H9 (cell line): ENCODE measurements at places on chromosomes 5 and 9. TPM values are rescaled to one million over a fixed set of nuclear protein-coding genes. Genes with fewer than 3 reads are reported as not detected.

GRCh38 chr9:93203026-93203717, 19.2 kb downstream of the WNK2 start:
- peak overlapping the region; percentile 45; the same call in 2 of the 3 replicates for H3K4me3 ChIP-seq
- H3K4me1 ChIP-seq, result no peaks in the 10 kb centered on the region
- no peaks in the 10 kb centered on the region for H3K27me3 ChIP-seq
- H3K27ac ChIP-seq, result no peak overlapping the region
- DNase-seq, result no peak

GRCh38 chr9:134440636-134441226, 114.5 kb downstream of the RXRA start:
- no peak overlapping the region for H3K27ac ChIP-seq
- no peak overlapping the region for H3K4me3 ChIP-seq
- no peaks in the 10 kb centered on the region for H3K4me1 ChIP-seq
- no peak for DNase-seq
- no peaks in the 10 kb centered on the region for H3K27me3 ChIP-seq
- H3K36me3 ChIP-seq, result peaks cover 9% of the 10 kb centered on the region

GRCh38 chr5:59001154-59001553, 418.3 kb downstream of the RAB3C start:
- H3K36me3 ChIP-seq, result no peaks in the 10 kb centered on the region
- H3K4me3 ChIP-seq, result no peak overlapping the region
- no peaks in the 10 kb centered on the region for H3K27me3 ChIP-seq
- no peak overlapping the region for H3K27ac ChIP-seq

GRCh38 chr5:40431734-40432133, 248.0 kb upstream of the PTGER4 start:
- H3K36me3 ChIP-seq, result no peaks in the 10 kb centered on the region
- no peak for DNase-seq
- peaks cover 2% of the 10 kb centered on the region; the same call in 1 of the 2 replicates for H3K4me1 ChIP-seq
- no peak overlapping the region for H3K4me3 ChIP-seq
- no peak overlapping the region for H3K27ac ChIP-seq

HMHB1 gene
- total RNA-seq, result not detected in 2 replicates

PCDHGB1 gene
- total RNA-seq, result 5.0 and 5.2 TPM in 2 replicates

DAB2IP gene
- 22.0 and 22.6 TPM in 2 replicates for total RNA-seq

CCL27 gene
- total RNA-seq, result 0.28 and 1.0 TPM in 2 replicates
